Endodermal cell (in vitro differentiated cells): ENCODE measurements at places on chromosomes 6 and 20.

- DNase-seq = no peak
Measured at GRCh38 chr6:130896249-130896648, 69.0 kb downstream of the SMLR1 start.

- DNase-seq = no peak
Measured at GRCh38 chr6:14502551-14502950, 385.0 kb downstream of the CD83 start.

DNA sequence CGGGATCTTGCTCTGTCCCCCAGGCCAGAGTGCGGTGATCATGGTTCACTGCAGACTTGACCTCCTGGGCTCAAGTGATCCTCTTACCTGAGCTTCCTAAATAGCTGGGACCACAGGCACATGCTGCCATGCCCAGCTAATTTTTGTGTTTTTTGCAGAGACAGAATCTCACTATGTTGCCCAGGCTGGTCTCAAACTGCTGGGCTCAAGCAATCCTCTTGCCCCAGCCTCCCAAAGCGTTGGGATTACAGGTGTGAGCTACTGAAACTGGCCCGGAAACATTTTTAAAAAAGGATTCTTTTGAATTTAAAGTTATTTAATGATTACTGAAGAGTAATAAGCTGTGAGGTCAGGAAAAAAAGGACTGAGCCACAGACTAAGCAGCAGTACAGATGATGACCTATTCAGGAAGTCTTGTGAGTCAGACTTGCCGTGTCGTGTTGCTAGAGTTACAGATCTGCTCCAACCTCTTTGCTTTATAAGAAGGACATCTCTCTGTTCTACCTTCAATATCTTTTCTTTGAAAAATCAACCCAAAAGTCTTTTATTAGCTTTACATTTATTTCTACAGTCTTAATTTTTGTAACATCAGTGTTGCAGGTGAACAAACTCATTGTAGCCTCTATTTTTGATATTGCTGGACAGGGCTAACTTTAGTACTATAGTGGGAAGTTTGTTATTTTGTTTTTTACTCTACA is 108.7 kb downstream of the NCOA3 start:
- DNase-seq = no peak

GRCh38 chr6:161076181-161076677 is 84.7 kb downstream of the MAP3K4 start:
- no peak for DNase-seq

DNA sequence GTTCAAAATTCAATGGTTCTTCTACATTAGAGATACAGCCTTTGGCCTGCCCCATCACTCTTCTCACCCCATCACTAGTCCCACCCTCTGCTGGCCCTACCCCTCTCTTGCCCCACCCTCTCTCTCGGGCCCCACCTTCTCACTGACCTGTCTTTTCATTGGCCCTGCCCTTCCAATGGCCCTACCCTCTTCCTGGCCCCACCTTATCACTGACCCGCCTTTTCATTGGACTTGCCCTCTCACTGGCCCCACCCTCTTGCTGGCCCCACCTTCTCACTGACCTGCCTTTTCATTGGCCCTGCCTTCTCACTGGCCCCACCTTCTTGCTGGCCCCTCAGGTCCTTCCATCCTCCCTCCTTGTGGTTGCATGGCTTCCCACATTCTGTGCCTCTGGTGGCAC is 107.2 kb upstream of the PLEKHG1 start:
- DNase-seq = peak; percentile 64

- no peak for DNase-seq
Measured at GRCh38 chr6:46376562-46377061, 114.6 kb downstream of the RCAN2 start.

DNA sequence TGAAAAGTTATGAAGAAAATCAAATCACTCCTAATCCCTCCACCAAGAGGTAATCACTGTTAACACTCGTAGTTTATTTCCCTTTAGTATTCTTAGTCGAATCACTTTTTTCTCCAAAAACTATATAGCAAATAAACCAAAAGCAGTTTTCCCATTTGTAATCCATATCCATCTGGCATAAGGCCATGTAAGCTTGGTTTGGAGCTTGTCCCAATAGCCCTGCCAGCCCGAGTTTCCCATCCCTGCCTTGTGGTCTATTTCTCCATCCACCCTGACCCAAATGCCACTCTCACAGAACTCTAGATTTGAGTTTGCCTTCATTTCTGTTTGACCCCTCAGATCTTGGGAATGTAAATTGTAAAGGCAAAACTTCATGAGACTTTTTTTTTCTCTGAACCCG is 71.8 kb upstream of the DSP start:
- DNase-seq = no peak

DNA sequence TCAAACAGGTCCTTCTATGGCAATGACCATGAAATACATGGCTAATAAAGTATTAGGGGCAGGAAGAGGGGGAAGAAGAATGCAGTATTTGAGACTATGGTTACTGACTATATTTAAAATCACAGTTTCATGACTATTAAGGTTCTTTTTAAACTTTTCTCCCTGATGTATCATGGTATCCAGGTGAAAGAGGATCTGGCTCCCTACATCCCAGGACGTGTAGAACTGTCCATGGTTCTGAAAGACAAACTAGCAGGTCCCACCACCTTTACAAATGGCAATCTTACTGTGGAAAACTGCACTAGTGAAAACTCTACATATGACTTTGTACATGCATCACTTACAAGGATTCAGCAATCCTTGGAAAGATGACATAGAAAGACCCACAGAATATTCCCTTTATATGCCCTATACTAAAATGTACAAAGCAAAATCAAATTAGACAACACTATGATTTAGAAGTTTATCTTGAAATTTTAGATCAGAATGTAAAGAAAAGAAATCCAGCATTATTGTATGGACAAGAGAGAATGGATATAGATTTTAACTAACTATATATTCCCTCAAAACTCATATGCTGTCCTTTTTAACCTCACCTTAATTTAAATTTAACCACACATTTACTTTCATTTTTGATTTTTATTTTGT is 33.5 kb downstream of the RPP21 start:
- no peak for DNase-seq

DNA sequence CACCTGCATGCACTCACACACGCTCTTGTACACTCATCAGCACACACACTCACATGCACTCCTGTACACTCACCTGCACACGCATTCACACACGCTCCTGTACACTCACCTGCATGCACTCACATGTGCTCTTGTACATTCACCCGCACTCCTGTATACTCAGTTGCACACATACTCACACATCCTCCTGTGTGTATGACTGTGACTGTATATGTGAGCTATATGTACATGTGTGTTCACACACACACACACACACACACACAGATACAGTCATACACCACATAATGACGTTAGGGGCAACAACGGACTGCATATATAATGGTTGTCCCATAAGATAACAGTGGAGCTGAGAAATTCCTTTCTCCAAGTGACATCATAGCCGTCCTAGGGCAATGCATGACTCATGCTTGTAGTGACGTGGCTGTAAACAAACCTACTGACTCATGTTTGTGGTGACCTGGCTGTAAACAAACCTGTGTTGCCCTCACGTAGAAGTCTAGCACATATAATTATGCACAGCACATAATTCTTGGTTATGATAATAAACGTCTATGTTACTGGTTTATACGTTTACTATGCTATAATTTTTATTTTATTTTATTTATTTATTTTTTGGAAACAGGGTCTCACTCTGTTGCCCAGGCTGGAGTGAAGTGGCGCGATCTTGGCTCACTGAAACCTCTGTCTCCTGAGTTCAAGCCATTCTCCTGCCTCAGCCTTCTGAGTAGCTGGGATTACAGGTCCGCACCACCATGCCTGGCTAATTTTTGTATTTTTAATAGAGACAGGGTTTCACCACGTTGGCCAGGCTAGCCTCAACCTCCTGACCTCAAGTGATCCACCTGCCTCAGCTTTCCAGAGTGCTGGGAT is 22.8 kb upstream of the TAF4 start:
- DNase-seq = peak; percentile 63

- no peak for DNase-seq
Measured at GRCh38 chr20:57407541-57407956, 16.4 kb downstream of the RBM38 start.

GRCh38 chr20:4811661-4812181 is 90.0 kb downstream of the PRND start:
- no peak for DNase-seq

GRCh38 chr6:106138151-106138550 is 52.0 kb downstream of the PRDM1 start:
- DNase-seq = no peak

GRCh38 chr20:48621376-48622078 is 206.3 kb downstream of the PREX1 start:
- DNase-seq = no peak

DNA sequence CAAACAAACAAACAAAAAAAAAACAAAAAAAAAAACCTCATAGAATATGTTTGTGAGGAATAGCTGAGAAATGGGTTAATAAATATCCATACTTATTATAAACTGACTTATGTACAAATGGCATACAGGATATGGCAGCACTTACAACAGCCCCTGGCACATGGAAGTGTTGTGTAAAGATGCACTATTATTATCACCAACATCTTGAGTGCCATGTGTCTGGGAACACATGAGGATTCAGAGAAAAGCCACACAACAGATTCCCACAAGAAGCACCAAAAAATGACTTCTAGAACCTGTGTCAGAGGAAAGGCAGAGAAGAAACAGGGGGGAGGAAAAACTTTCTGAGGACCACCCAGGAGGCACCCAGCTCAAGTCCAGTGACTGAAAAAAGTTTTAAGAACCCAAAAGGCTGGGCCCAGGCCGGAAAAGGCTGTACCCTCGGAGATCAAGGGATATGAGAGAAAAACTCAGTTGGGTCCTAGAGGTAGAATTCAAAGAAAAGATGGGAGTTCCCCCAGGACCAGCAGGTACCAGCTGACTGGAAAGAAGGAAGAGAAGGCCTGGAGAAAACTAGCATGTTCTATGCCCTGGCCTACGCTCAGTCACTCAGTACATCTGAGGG is 9.4 kb upstream of the TAF8 start:
- no peak for DNase-seq

GRCh38 chr6:160661216-160661615 is 2.9 kb downstream of the LPA start:
- no peak for DNase-seq

DNA sequence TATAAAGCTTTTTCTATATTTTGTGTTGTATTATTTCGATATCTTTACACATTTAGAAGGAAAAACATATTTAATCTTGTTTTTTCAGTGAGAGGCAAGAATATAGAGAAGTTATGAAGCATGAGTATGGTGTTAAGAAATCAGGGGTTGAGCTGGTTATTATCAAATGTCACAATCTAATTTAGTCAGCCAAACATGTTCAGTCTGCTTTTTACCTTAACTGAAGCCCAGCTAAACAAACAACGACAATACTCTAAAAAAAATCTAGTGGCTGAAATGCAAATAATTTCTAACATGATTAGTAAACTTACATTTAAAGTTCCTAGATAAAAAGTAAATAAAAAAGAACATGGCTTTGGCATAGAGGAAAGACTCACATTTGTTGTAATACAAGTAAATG is 433.8 kb upstream of the NRSN1 start:
- DNase-seq = no peak

GRCh38 chr20:32439132-32439829 is 81.2 kb downstream of the ASXL1 start:
- peak; percentile 49 for DNase-seq

GRCh38 chr20:40741507-40742106 is 52.6 kb upstream of the MAFB start:
- peak; percentile 90 for DNase-seq

GRCh38 chr6:17012421-17013225 is 89.2 kb upstream of the STMND1 start:
- DNase-seq = peak; percentile 77

- no peak for DNase-seq
Measured at GRCh38 chr6:130132286-130132701, 90.5 kb downstream of the SAMD3 start.

DNA sequence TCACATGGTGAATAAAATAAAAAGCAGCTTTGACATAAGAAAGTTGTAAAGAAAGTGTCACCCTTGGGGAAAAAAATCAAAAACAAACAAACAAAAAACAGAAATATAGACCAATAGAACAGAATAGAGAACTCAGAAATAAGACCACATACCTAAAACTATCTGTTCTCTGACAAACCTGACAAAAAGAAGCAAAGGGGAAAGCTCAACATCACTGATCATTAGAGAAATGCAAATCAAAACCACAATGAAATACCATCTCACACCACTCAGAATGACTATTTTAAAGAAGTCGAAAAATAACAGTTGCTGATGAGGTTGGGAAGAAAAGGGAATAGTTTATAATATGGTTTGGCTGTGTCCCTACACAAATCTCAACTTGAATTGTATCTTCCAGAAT is 159.1 kb downstream of the TINAG start:
- no peak for DNase-seq

- DNase-seq = no peak
Measured at GRCh38 chr6:48613231-48613949, 502.4 kb upstream of the PTCHD4 start.

GRCh38 chr6:43770372-43771209 is 580 bp downstream of the VEGFA start:
- DNase-seq = peak; percentile 84

GRCh38 chr20:6595704-6596103 is 171.8 kb upstream of the BMP2 start:
- DNase-seq = no peak

DNA sequence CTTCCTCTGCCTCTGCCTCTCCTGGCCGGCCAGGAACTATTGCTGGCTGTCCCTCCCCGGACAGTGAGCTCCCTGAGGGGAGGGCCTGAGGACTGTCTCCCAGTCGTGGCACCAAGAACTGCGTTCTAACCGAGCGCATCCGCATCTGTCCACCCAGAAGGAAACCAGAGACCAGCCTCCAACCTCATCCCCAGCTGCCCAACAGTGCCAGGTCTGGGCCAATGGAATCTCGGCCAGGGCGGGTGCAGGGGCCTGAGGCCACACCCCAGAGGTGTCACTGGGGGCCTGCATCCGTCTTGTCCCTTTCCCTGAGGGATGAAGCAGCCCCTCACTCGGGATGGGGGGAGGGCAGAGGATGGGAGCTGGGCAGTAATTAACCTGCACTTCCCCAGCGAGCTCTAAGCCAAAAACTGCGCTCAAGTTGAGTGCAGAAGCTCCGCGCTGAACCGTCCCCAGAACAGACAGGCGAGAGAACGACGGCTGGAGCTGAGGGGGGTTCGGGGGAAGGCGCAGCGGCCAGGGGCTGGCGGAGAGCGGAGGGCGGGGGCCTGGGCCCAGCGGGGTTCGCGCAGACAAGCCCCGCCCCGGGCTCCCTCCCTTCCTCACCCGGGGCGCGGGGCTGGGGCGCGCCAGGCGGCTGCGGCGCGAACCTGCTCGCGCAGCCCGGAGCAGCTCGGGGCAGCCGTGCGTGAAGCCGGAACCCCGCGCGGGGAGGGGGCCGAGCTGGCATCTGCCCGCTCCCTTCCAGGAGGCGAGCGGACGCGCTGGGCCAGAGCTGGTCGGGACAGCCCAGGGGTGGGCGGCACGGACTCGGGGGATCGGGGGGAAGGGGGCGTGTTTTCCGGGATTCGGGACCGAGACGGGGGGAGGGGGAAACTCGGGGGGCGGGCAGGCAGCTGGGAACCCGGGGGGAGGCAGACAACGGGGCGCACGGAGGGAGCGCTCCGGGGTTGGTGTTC is 1.4 kb downstream of the TFEB start:
- DNase-seq = peak; percentile 92

GRCh38 chr6:134165561-134166201 is 113.3 kb upstream of the SLC2A12 start:
- DNase-seq = no peak
